ENCODE measurements at places on chromosomes 2 and 18.

DNA sequence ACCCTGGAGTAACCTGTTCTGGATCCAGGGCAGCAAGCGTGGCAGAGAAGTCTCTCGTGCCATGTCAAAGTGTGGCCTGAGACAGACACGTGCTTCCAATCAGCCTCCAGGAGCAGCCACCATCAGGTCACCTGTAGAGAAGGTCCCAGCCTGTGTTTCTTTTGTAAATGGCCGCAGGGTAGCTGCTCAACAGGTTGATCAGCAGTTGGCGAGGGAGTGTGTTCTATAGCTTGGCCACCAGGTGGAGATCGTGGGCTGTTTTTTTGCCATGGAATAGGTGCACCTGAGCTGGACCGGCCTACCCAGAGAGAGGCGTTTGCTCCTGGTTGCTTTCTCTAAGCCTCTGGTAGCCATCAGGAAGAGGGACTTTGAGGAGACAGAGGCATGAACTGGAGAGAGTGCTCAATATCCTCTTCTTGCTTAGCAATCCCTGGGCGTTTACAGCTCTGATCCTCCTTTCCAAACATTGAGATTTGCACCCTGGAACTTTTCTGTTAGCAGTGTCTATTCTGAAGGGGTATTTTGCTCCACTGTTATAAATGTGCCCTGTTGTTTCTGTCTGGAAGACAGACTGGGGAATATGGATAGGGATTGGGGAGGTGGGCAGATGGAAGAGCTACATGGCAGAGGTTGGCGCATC is 34.2 kb upstream of the EN1 start:
- peak; percentile 47 for DNase-seq

GRCh38 chr2:7449298-7449697 is 532.1 kb downstream of the RNF144A start:
- DNase-seq = no peak

- no peak for DNase-seq
Observed at GRCh38 chr2:26578581-26578980, 62.6 kb downstream of the CIB4 start.

GRCh38 chr18:52822160-52822559 is 482.2 kb downstream of the DCC start:
- no peak for DNase-seq

DNA sequence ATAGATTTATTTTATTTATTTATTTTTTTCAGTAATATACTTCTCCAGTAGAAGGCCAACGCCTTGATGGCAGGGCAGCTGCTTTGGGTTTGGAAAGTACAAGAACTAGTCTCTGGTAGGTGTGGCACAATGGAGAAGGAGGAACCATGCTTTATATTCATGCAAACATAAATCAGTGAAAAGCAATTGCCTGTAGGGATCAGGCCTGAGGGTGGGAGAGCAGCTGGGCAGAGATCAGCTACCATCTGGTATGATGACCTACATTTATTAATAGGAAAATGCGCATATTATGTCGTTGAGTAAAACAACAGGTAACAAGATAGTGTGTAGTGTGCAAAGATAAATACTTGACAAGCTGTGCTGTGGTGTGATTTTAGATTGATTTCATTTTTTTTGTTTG is 120.4 kb upstream of the TLK1 start:
- no peak for DNase-seq

DNA sequence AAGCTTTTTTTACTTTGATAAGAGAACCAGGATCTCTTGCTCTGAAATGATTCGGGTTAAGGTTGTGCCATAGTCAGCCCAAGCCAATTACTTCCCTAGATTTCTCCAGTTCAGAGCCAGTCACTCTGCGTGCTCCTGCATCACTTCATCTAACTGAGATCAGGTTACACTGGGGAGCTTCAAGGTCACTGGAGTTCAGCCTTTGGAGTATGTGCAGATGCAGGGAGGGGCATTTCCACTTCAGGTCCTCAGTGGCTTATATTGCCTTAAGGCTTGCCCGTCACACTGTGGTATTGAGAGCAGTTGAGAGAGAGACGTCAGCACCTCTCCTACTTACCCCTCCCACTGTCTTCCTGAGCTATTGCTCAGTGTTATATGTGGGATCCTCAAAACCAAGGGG is 317.8 kb downstream of the EPHA4 start:
- DNase-seq = no peak

DNA sequence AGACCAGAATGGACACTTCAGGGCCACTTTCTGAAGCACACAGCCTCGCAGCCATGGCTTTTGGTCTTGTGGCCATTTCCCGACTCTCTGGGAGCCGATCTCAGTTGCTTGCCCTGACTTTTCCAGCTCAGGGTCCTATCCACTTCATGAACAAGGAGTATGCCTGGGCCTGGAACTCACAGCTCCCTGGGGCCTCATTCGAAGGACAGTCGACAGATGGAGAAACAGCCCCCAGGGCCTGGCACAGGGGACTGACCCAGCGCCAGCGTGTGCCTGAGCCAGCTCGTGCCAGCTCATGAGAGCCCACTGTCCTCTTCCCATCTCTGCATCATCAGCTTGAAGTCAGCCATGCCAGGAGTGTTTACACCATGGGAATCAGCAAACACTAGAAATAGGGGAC is 134.6 kb upstream of the GPC1 start:
- no peak for DNase-seq

DNA sequence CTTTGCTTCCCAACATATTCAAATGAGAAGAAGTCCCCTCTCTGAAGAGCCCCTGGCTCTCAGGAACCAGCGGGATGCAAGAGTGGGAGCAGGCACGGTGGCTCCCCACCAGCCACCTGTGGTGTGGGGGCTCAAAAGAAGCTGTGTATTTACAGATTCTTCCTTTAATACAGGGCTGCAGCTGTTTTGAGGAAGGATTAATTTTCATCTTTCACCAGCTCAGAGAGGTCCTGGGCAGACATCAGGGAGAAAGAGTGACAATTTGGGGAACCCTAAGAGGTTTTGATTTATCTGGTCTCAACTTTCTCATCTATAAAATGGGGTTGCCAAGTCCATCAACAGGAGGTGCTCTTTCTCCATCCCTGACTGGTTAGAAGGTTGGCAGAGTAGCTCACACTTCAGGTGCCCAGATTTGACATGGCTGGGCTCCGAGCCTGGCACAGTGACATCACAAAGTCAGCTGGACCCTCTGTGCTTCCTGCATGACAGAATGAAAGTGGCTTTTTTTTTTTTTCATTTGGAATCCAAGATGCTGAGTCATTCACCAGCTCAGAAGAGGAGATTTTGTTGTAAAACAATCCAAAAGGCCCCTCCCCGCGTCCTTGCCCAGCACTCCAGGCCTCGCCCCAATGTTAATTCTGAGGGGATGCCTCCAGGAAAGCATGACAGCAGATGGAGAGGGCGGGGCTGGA is 15.5 kb upstream of the SIX2 start:
- DNase-seq = no peak

GRCh38 chr2:218993345-218994315 is at the start of gene CRYBA2:
TSS of gene CRYBA2 (minus strand) at chr2:218993422. CDS start at chr2:218993176, 246 bp downstream.
- DNase-seq = no peak

GRCh38 chr2:4553241-4553640 is 849.9 kb downstream of the DCDC2C start:
- no peak for DNase-seq

GRCh38 chr18:32930695-32931301 is 158.0 kb upstream of the KLHL14 start:
- DNase-seq = peak; percentile 34

DNA sequence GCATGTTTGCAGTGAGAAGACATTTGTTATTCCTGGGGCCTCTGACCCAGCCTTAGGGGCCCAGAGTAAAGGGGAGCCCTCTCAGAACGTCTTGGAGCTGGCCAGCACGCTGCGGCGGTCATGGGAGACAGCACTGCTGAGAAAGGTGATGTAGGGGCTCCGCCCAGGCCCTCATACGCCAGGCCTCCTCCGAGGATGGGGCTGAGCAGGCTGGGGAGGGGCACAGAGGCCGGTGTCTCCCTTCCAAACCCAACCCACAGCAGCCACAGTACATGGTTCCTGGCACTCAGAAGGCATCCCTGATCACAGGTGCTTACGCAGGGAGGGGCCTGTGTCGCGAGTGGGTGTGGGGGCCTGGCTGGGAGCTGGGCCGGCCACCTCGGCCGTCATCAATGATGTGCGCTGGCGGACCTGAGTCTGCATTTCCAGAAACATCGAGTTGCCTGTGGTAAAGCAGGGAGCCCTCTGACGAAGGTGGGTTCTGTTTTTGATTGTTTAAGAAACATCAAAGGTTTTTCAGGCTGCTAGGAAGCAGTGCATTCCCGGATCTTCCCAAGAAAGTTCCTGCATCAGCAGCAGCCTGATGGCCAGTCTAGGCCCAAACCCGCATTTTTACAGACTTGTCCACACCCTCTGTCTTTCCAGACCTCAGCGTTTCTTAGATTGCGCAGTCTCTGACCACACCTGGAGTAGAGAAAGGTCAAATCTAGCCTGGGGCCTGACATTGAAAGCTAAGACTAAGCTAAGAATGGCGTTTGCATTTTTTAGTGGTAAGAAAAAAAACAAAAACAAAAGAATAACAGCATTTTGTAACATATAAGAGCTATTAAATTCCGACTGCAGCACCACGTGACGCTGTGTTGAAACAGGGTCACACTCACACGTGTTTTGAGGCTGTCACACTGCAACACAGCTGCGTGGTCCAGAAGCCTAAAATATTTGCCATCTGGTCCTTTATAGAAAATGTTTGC is 51.2 kb upstream of the PXDN start:
- no peak for DNase-seq

DNA sequence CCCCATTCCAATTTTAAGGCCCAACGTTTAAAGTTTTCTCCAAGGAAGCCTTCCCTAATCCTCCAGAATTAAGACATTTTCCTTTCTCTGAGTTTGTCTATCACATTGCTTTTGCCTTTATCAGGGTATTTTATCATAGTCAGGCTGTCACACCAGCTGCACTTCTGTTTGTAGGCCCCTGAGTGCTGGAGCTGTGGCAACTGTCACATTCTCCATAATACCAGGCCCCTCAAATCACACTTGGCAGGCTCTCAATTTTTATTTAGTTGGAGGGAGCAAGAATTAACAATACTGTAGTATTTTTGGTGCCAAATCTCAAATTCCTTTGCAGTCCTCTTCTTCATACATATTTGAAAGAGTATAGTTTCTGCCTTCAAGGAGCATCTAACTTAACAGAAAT is 122.2 kb downstream of the FSHR start:
- DNase-seq = no peak

GRCh38 chr2:84481702-84482101 is 22.6 kb upstream of the SUCLG1 start:
- DNase-seq = no peak

GRCh38 chr18:11154368-11154989 is 5.1 kb upstream of the PIEZO2 start:
- peak; percentile 52 for DNase-seq

GRCh38 chr2:2566396-2567323 is 235.6 kb upstream of the MYT1L start:
- DNase-seq = no peak

DNA sequence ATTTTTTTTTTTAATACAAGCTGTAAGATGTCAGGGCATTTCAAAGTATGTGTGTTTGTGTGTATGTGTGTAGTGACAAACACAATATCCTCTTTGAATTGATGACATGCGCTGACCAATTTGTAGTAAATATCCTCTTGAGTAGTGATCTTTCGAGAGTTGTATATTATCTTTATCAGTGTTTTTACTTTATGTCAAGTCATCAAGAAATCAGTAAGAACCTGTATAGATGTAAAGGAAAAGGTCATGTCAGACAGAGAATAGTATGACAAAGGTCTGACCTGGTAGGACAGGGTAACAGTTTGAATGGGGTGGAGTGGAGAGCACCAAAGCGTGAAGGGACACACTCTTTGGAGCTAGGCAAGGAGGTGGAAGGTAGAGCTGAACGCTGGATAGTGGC is 1931.4 kb upstream of the CELF4 start:
- no peak for DNase-seq

- DNase-seq = no peak
Observed at GRCh38 chr2:201806442-201807170, at the start of gene CDK15. TSS of gene CDK15 (plus strand) at chr2:201806537. CDS start at chr2:201806665, 128 bp downstream.

DNA sequence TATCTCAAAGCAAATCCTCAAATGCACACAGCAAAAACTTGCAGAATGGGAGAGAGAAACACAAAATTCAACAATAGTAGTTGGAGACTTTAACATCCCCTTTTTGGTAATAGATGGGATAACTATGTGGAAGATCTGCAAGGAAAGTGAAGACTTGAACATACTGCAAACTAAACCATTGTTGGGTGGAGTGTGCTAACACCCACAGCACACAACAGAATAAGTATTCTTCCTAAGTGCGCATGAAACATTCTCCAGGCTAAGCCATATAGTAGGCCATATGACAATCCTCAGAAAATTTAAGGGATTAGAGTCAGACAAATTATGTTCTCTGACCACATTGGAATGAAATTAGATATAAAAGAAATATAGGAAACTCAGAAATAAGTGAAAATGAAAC is 230.6 kb downstream of the FBXO15 start:
- DNase-seq = no peak
